ENCODE measurements at places on chromosomes 16 and 17.

DNA sequence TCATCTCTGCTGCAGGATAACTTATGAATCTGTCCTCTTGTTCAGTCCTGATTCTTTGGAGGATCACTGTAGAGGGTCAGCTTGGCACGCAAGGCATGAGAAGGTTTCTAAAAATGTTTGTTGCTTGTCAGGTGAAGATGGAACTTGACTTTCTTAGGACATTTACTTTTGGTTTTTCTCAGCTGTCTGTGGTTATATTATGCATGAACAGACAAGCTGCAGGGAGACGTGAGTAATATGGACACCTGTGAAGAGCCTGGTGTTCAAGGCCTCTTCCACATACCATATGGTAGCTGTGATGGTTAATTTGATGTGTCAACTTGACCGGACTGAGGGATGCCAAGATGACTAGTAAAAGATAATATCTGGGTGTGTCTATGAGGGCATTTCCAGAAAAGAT is 270.2 kb upstream of the CPHXL start:
- no peak for DNase-seq

- no peak for DNase-seq
These were observed 179.5 kb downstream of the NTN1 start for GRCh38 chr17:9200699-9201359.

DNA sequence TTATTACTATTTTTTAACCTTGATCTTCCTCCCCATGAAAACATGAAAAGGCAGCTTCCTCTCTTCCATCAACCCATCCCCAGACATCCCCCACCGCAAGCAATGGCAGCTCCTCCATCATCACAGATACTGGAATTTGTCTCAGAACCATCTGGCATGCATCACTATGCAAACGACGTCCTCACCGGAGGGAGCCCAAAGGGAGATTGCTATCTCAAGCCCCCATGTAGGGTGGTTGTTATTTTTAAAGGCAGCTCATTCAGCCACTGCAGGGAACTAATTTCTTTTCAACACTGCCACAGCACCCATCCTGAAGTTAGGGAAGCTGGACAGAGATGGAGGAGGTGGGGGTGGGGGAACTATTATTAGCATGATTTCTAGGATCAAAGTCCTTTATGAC is 222.5 kb downstream of the FOXL1 start:
- no peak for DNase-seq

DNA sequence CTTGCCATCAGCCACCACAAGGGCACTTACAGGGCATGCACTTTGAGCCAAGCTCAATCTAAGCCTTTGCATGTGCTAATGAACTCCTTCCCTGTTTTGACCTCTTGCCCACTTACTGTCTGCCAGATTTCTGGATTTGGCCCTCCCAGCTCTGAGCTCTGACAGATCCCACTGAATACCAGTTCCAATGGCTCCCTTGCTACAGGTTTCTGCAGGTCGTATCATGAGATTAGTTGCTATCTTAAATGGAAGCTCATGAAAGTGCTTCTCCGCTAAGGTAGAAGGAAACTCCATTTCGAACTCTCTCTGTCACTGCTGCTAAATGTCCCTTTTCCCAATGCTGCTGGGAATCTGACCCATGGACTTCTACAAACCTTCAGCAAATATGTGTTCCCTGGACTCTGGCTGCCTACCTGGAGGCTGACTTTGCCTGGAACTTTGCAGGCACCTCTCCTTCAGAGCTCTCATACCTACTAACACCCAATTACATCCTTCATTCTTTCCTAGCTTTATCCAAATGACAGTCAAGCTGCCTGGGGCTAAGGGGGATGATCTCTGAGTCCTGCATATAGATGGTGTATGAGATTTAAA is 23.5 kb upstream of the TOB1 start:
- no peak for DNase-seq

DNA sequence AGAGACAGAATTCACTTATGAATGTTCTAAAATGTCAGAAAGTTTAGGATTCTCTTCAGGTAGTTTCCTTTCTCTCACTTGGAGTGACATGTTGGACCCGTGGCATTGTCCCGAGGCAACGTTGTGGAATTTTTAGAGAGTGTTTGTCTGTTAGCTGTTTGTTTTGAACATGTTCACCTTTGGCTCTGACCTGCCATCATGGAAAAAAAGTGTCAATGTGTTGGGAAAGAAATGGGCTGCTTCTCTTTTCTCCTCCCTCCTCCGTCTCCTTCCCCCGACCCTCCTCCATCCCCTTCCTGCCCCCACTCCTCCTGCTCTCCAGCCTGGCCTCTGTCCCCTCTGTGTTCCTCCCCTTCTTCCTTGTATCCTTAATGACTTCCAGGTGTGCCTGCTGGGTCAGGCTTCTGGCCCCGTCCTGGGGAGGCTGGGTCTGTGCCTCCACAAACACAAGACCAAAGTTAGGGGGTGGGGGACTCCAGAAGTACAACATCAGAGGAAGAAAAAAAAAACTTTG is 463.1 kb downstream of the MAF start:
- no peak for DNase-seq

DNA sequence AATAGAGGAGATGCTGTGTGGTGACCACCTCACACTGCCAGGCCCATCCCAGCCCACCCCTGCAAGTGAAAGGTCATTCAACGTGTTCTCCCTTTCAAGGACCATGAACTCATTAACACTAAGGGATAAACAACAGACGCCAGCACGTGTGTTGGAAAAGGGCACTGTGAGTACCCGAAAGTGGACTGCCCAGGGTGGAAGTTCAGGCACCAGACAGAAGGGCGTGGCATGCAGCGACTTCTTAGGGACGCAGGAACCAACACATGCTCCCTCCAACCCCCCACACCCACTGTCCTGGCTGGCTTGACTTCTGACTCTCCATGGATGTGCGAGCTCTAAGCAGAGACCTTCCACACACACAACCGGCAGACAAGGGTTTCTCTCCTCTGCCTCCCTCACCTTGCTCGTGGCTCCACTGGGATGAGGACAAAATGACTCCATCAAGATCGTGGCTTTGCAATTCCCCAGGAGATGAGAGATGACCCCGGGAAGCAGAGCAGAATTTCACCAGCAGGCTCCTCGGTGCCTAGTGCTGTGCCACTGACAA is 11.0 kb downstream of the UBALD1 start:
- DNase-seq, result no peak

DNA sequence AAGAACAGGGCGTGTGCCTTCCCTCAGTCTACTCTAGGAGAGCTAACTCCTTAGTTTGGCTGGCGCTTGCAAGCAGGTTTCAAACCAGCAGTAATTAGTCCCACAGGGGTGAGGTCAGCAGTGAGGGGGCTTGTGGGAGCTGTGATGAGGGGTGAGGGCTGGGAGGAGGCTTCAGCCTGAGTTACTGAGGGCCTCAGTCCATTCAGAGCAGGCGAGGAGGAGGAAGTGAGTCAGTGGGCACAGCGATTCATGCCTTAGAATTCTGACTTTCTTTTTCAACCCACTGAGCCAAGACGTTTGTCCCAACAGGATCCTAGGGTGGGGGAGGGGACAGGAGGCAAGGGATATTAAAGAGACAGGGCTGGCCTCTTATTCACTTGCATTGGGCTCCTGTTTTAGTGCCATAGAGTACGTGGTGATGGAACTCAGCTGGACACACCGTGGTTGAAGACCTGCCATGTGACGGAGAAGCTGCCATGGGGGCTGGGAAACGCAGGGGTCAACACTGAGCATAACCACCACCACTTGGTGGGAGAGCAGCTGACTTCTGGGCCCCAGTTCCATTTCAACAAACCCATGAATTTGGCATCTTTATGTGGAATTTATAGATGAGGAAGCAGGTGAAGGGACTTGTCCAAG is 8.3 kb upstream of the ITGA3 start:
- no peak for DNase-seq

DNA sequence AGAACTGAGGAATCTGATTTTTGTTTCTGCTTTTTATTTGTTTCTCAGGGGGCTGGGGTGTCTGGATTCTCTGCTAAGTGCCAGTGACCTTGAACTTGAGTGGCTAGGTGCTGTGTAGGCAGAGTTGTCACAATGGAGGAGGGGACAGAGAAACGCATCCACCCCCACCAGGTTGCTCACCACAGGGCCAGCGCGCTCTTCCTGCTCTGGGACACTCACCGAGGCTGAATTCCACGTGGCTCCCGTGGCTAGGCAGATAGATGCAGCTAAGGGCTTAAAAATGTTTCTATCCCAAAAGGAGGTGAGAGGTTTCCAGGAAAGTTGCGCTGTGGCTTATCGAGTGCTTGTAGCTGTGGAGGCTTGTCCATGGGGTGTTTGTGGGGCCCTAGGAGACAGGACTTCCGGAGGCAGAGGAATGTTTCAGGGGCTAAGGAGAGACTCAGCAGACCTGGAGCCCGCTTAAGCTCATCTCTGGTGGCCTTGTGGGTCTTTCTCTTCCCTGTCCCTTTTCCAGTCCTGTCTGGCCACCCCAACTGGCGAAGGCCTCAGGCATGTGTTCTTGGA is 36.8 kb downstream of the ADCY7 start:
- DNase-seq, result no peak

DNA sequence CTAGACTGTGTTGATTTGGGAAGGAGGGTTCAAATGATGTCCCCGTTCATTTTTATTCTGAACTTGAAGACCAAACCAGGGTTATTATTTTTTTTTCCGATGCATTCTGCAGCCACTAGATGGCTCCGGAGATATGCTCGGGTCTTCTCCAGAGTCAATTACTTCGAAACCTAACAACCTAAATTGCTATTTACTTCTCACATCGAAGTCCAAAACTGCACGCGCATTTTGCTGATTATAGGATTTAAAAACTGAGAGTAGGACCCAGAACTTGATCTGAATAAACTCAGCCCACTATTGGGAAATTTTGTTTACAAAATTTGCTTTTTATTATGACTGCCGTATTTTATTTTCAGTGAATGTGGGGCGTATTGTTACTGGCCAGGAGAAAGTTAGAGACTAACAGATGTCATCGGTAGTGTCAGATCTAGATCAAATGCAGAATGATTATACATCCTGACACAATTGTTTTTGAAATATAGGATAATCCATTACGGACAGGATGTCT is 263.8 kb downstream of the HS3ST3A1 start:
- peak; percentile 92 for DNase-seq

- DNase-seq, result no peak
These were observed 186.7 kb downstream of the RPTOR start for GRCh38 chr17:80731323-80731722.

DNA sequence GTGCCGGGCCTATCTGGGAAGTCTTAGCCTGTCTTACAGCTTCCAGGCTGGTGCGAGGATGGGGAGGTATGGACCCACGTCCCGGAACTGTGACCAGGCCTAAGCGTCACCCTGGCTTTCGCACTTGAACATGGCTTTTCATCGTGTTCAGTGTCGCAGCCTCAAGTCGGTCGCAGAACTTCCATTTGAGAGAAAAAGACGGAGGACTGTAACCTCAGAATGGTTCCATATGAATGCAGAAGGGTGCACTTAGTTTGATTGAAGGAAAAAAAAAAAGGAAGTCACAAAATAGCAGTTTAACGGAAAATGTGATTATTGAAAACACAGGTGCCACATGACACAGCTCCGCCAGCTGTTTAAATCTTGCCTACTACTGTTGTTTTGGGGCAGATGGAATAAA is 30.2 kb upstream of the JPT2 start:
- no peak for DNase-seq

DNA sequence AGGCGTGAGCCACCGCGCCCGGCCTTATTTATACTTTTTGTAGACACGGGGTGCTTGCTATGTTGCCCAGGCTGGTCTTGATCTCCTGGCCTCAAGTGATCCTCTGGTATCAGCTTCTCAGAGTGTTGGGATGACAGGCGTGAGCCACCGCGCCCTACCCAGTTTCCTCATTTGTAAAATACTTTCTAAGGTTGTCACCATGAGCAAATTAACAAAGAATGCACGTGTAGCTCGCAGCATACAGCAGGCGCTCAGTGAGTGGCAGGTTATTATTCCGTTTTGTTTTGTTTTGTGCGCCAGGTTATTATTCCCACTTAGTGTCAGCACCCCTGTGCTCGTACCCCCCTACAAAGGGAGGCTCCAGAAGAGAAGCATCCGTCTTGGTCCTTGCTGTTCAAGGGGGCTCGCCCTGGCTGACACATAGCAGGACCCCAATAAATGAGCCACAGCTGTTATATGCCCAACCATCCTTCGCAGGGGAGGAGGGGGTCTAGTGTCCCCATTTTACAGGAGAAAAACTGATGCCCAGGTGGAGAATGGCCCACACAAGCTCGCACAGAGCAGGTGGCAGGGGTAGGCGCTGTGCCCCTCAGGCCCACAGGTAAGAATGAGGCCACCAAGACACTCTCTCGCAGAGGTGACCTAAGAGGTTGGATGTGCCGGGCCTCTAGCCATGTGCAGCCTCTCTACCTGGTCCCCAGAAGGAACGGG is 686 bp upstream of the MIEF2 start:
- DNase-seq, result no peak

- no peak for DNase-seq
These were observed 28.0 kb upstream of the MAF start for GRCh38 chr16:79628501-79628975.

- no peak for DNase-seq
These were observed 5.7 kb downstream of the DUSP3 start for GRCh38 chr17:43772877-43773648.

DNA sequence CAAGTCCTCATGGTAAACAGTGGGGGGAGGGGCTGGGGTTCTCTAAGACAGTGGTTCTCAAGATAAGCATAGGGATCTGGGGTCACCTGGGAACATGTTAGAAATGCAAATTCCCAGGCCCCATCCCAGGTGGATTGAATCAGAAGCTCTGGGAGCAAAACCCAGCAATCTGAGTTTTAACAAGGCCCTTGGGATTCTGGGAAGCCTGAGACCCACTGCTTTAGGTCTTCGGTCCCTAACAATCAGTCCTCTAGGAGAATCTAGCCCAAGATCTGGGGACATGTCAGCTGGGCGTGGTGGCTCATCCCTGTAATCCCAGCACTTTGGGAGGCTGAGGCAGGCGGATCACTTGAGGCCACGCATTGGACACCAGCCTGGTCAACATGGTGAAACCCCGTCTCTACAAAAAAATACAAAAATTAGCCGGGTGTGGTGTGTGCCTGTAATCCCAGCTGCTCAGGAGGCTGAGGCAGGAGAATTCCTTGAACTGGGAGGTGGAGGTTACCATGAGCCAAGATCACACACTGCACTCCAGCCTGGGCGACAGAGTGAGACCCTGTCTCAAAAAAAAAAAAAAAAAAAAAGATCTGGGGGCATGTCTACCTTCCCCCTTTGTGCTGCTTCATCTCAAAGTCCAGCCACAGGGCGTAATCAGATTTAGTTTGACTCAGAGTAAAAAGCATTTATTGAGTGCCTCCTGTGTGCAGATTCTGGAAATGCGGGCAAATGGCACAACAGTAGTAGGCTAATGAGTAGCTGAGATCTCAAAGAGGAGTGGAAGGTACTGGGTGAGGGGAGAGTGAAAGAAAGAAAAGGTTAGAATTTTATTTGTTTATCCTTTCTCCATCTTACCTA is 8.8 kb upstream of the NR1D1 start:
- DNase-seq, result no peak

DNA sequence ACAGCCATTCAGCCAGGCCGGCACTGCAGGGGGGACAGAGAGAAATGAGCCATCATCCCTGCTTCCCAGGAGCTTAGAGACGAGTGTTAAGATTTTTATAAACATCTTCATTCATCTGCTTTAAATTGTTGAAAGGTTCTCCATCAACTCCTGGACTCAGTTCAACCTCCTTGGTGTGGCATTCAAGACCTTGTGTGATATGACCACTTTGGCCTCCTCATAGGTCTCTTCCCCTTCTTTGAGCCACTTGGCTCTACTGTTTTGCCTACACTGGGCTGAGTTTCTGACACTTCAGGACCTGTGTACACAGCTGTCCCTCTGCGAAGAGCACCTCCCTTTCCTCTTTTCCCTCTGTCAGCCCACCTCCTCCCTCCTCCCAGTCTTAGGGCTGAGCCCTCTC is 4.3 kb downstream of the DOC2B start:
- DNase-seq, result peak; percentile 39

GRCh38 chr16:22424161-22424937 is 49.9 kb upstream of the CDR2 start:
- DNase-seq, result no peak

All from SHP77 treated with DMSO at 0.1 percent for 48 hours (cell line).